ENCODE measurements at places on chromosomes 1 and 21. TPM values are rescaled to one million over a fixed set of nuclear protein-coding genes. Genes with fewer than 3 reads are reported as not detected.

The UBASH3A gene
- total RNA-seq: 84.2 TPM

The ARL8A gene
- total RNA-seq: 62.9 TPM

The C4BPA gene
- not detected for total RNA-seq

The DENND1B gene
- total RNA-seq: 55.9 TPM

The UMODL1 gene
- 0.09 TPM for total RNA-seq

Measured in T-helper 2 cell treated with Interferon-gamma antibody and Interleukin-4, amounts not matched to agents 100 ng/mL and 5 ng/mL, for 36 hours (primary cell).